G401 (cell line): ENCODE measurements at places on chromosomes 7 and 10. TPM values are rescaled to one million over a fixed set of nuclear protein-coding genes. Genes with fewer than 3 reads are reported as not detected.

DNA sequence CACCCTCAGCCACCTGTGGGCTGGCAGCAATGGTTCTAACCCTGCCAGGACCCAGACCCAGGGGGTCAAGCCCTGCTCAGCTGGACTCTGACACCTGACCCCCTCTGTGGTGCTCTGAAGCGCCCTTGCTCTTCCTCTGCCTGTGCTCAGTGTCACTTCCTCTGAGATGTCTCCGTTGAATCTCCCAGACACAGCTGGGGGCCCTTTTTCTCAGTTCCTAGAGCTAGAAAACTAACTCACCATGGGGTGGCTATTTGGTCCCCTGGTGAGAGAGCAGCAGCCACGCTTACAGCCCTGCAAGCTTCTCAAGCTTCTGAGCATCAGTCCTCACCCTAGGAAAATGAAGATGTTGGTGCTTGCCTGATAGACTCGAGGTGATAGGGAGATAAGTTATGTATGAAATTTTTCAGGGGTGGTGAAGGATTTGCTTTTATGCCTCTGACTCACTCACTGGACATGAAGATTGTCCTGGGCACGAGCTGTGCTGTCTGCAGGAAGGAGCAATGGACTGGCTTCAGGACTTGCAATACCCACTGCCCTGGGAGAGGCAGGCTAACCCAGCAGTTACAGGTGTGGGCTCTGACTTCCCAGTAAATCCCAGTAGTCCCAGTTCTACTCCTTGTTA lies 29.6 kb downstream of the COL13A1 start:
- no peak for DNase-seq

OR6V1 gene
- total RNA-seq = not detected in 2 replicates

GRCh38 chr7:137820677-137821420 lies 25.9 kb downstream of the DGKI start:
- DNase-seq = peak; percentile 76

DNA sequence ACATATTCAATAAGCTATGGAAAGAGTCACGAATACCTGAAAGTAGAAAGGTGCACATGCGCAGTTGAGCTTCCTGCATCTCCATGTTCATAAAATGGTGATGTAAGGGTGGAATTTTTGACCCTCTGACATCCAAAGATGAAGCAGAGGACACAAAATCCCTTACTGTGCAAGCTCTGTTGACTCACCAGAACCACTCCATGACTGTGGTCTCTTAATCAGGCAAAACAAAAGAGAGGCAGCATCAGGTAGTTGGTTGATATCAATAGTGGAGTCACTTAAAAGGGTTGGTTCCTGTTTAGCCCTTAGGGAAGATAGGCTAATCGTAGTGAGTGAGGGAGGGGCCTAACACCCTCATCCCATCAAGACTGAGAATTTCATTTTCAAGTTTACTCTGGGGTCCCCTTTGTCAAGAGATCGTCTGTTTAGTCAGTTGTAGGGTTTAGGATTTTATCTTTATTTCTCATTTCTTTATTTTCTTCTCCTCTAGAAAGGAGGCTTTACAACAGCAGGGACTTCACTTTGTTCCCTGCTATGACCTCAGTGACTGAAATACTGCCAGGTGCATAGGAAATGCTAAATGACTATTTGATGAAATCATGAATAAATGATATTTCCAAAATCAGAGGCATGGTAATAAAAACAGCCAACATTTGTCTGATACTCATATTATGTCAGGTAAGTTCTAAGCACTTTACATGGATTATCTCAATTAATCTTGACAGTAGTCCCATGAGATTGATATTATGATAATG lies 98.1 kb downstream of the CD36 start:
- no peak for DNase-seq

DNA sequence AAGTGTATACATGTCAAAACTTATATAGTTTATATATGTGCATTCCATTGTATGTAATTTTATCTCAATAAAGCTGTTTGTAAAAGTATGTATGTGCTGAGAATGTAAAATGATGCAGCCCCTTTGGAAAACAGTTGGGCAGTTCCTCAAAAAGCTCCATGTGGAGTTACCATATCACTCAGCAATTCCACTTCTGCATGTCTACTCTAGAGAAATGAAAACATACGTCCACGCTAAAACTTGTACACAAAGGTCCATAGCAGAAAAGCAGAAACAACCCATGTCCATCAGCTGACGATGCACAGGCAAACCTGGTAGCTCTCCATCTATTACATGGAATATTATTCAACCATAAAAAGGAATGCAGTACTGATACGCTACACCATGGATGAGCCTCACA lies 8.3 kb upstream of the RGS10 start:
- DNase-seq = no peak

ASZ1 gene
- not detected in 2 replicates for total RNA-seq

DNA sequence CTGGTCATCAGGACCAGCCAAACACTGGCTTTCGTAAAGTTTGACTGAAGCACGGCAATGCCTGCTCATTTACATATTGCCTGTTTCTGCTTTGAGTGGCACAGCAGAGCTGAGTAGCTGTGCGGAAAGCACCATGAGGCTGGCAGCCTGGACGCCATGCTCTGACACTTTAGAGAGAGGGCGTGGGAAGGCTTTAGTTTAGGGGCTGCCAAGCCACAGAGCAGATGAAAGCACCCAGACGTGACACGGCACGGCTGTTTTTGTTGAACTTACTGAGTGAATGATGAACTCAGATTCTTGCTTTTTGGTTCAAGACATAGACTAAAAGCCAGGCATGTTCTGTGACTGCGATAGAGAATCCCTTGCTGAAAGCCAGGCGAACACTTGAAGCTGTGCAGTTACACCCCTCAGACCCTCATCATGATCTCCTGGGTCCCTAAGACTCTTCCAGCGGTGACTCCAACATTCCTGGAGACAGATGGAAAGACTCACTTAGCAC lies 182.1 kb downstream of the ZMYND11 start:
- no peak for DNase-seq

GRCh38 chr7:88928276-88928675 lies 132.7 kb upstream of the TEX47 start:
- DNase-seq = no peak

DNA sequence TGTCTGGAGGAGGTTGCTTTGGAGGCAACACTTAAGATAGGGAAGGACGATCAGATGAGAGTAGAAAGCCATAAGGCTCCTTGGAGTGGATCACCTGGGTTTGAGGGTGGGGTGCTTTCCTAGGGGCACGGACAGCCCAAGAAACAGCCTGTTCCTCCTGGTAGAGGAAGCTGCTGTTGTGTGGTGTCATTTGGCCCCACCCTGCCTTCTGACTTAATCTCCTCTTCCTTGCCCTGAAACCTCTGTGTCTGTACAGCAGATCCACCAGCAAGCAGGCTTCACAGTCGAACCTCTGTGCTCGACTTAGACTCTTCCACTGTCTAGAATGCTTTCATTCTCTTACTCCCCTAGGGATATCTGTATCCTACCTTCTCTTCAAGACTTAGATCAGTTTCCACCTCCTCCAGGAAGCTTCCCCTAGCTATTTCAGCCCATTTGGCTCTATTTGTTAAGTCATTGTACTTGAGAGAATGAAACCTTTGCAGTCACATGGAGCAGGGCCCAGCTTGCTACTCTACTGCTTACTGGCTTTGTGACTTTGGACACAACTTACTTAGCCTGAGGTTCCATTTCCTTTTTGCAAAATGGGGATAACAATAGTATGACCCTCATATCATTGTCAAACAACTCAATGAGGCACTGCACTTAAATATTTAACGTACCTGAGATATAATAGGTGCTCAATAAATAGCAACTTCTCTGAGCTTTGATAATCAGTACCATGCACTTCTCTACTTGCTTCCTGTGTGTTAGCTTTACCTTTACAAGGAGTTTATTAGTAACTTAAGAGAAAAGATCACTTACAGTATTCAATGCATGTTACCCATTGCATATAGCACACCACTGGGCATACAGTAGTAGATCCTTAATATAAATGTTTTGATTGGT lies 5.0 kb downstream of the MXI1 start:
- DNase-seq = peak; percentile 45

DNA sequence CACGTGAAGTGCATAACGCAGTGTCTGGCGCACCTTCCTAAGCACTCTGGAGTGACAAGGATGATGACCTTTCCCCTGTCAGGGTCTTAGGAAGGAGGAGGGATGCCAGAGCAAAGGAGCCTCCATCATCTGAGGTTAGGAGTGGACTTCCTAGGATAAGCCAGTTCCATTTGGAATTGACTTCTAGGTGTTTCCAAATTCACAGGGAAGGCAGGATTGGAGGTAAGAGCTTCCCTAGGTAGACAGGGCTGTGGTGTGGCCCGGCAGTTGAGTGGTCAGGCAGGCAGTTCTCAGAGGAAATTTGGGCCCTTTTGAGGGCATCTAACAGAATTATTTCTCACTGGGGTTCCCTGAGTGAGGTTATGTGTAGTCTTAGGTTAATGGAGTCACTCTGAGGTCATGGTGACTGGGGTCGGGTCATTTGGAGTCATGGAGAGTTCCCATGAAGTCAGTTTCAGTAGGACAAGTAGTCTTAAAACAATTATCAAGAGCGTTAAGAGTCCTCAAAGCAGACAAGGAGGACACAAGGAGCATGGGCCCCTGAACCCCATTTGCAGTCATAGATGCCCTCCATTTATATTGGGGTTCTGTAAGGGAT lies 8.2 kb downstream of the PPIF start:
- no peak for DNase-seq
